ENCODE measurements at places on chromosomes 5 and 9. TPM values are rescaled to one million over a fixed set of nuclear protein-coding genes. Genes with fewer than 3 reads are reported as not detected.

Gene STPG3
- not detected for total RNA-seq

Gene NR6A1
- total RNA-seq = 1.1 TPM

Gene DND1
- total RNA-seq = 0.14 TPM

Gene LIX1
- under 0.01 TPM for total RNA-seq

Gene NSMF
- 62.7 TPM for total RNA-seq

Gene PCDHGA4
- total RNA-seq = 0.92 TPM

Gene RNF208
- 1.5 TPM for total RNA-seq

Gene CXCL14
- 0.06 TPM for total RNA-seq

Gene SLC34A3
- total RNA-seq = 0.07 TPM

Gene KIAA1191
- total RNA-seq = 88.1 TPM

Gene ADAMTS19
- 0.72 TPM for total RNA-seq

Gene PRR16
- 0.23 TPM for total RNA-seq

Gene TXNDC8
- not detected for total RNA-seq

Gene PCDH12
- under 0.01 TPM for total RNA-seq

Gene PAX5
- total RNA-seq = under 0.01 TPM

Gene PLPP7
- 2.2 TPM for total RNA-seq

Gene LURAP1L
- total RNA-seq = 5.2 TPM

Gene ADAMTS16
- under 0.01 TPM for total RNA-seq

Gene SLC12A2
- total RNA-seq = 14.2 TPM

Gene CSF2
- 13.2 TPM for total RNA-seq

Gene ACER2
- 4.1 TPM for total RNA-seq

All from epithelial cell of proximal tubule (primary cell).